ENCODE measurements at places on chromosomes 11 and 22. TPM values are rescaled to one million over a fixed set of nuclear protein-coding genes. Genes with fewer than 3 reads are reported as not detected.

Gene SLC22A6
- total RNA-seq, result not detected

Gene ANO9
- total RNA-seq, result 1.1 TPM

Gene RPS19BP1
- total RNA-seq, result 81.5 TPM

Gene CARD16
- not detected for total RNA-seq

Gene TH
- 0.09 TPM for total RNA-seq
